Right atrium auricular region (tissue), 2 donors: ENCODE measurements at places on chromosomes 1 and 21. TPM values are rescaled to one million over a fixed set of nuclear protein-coding genes. Genes with fewer than 3 reads are reported as not detected.

DNA sequence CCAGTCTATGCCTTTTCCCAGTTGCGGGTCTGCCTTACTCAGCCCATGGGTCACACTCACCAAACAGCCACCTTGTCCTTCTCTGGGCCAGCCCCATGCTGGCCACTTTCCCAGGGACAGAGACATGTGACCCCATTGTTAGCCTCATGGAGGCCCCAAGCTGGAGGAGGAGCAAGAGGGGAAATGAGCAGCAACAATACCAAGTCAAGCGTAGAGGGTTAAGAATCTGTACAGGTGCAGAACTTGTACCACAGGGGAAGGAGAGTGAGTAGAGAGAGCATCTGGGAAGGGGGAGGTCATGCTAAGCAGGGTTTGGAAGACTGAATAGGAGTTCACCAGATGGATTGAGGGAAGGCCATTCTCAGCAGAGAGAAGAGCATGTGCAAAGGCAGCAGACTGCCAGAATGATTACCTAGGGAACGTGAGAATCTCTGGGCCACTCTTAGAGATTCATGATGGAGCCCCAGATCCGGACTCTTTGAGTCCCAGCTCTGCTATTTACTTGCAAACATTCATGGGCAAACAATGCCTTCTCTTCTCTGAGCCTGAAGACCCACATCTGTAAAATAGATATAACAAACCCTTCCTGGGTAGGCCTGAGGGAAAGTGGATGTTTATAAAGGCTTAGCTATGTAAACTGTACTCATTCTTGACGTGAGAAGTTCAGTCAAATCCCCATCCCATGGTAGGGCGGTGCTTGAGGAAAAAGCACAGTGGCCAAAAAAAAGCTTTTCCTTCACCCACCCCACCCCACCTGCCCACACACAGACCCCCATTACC is 2.8 kb upstream of the SLC2A1 start:
- DNase-seq = no peak

GRCh38 chr1:92211166-92211565 is 6.5 kb upstream of the C1orf146 start:
- no peak for DNase-seq

GRCh38 chr1:89733748-89734147 is 87.1 kb upstream of the LRRC8D start:
- no peak for DNase-seq

DNA sequence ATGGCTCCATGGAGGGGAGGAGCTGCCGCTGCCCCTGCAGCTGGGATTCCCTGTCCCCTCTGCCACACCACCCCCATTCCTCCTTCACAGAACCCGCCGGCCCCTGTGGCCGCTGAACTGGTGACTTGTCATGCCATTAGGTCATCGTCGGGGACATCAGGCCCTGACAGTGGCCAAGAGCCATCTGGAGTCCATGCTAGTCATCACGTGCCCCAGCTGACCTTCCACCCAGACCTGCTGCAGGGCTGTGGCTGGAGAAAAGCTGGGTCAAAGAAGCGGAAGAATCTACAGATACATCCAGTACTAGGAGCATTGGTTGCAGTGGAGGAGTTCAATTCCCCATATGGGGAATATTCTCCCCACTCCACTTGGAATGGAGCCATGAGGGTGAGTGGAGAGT is 78.1 kb downstream of the KCNJ15 start:
- DNase-seq = no peak

- no peak for DNase-seq
These were observed 155.5 kb downstream of the BACH1 start for GRCh38 chr21:29454179-29454578.

Gene ZBTB17
- total RNA-seq = 14.8 TPM

Gene SPRR1B
- not detected for total RNA-seq
